Tibial artery (tissue), 4 donors: ENCODE measurements at places on chromosomes 12 and 14.
A peak's percentile ranks its signal among the peaks of the same experiment; 100 is the strongest.

GRCh38 chr14:36451310-36452065 lies 68.5 kb downstream of the NKX2-1 start:
- DNase-seq: no peak

DNA sequence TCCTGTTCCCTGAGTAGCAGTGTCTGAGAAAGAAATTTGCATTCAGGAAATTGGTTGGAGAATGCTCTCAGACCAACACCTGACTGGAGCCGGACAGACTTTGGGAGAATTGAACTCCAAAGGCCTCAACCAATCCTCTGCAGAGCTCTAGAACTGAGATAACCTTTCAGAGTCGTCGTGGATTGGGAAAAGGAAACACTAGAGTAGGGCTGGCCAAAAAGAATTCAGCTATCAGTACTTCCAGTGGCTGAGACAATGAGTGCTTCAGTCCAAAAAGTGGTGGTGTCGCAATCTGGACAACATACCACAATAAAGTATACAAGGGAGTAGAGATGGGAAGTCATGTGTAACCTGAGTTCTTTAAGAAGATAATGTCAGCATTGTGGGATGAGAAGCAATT lies 377.1 kb downstream of the SLC16A7 start:
- DNase-seq: no peak

- peak; percentile 67 for DNase-seq
These were observed 57.1 kb downstream of the ATG14 start for GRCh38 chr14:55354500-55354899.

- DNase-seq: no peak
These were observed 64.5 kb downstream of the R3HDM2 start for GRCh38 chr12:57366315-57366714.

GRCh38 chr14:20794644-20795369 lies 7.8 kb downstream of the RNASE1 start:
- no peak for DNase-seq

DNA sequence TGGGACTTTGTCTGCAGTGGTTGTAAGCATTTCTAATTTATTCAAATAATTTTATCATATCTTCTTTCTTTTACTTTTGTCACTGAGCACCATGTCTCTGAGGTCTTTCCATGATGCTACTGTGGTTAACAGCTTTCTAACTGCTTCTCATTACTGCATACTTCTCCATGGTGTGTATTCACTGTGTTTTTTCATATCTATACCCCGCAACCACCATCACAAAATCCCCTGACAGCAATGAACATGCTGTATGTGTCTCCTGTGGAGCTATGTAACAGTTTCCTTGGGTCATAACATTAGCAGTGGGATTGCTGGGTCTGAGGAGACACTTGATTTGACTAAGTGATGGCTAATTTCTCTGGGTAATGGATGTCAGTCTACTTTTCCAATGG lies 29.2 kb upstream of the CHST11 start:
- DNase-seq: no peak

DNA sequence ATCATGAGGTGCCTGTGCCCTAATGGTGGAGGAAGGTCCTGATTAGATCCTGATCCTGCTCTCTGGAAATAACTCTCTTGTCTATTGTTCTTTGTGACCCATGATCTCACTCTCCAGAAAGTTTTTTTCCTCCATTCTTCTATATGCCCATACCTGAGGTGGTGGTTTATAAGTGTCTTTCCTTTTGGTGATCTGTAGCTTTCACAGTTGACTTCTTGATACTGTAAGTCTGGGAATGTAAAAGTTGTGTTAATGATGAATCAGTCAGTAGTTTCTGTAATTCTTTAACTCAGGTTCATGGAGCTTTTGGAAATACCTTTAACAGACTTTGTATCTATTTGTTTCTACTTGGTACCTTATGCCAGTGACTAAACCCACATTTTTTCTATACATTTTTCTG lies 444.0 kb upstream of the FLRT2 start:
- DNase-seq: no peak

DNA sequence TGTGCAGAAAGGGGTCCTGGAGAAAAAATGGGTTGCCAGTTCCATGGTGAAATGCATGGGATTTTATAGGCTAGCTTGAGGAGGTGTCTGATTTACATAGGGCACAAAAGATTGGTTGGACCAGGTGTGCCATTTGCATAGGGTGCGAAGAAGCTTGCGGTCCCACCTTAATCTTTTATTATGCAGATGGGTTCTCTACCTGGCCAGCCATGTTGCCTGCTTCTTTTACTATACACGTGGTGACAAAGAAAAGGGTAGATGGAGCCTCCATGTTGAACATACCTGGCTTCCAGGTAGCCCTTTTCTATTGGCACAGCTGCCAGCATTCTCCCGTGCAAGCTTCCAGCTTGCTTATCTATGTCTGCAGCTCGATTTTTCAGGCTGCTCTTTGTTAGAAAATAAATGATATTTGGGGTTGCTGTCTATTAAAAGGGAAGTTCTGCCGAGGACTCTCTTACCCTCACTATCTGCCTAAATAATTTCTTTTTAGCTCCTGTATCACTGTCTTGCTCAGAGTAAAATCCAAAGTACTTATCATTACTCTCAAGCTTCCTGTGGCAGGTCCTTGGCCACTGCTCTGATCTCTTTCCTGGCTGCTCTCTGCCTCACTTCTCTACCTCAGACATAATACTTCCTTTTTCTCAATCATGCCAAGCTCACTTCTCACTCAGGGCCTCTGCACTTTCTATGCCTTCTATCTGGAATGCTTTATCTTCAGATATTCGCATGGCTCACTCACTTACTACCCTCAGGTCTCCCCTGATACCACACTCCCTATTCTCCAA lies 216.0 kb upstream of the DAAM1 start:
- DNase-seq: no peak

- peak; percentile 72 for DNase-seq
These were observed 21.5 kb upstream of the GNS start for GRCh38 chr12:64780531-64781279.

- no peak for DNase-seq
These were observed 103.9 kb downstream of the ALG10 start for GRCh38 chr12:34126239-34126641.

- no peak for DNase-seq
These were observed 115.7 kb downstream of the BEGAIN start for GRCh38 chr14:100471441-100472093.

DNA sequence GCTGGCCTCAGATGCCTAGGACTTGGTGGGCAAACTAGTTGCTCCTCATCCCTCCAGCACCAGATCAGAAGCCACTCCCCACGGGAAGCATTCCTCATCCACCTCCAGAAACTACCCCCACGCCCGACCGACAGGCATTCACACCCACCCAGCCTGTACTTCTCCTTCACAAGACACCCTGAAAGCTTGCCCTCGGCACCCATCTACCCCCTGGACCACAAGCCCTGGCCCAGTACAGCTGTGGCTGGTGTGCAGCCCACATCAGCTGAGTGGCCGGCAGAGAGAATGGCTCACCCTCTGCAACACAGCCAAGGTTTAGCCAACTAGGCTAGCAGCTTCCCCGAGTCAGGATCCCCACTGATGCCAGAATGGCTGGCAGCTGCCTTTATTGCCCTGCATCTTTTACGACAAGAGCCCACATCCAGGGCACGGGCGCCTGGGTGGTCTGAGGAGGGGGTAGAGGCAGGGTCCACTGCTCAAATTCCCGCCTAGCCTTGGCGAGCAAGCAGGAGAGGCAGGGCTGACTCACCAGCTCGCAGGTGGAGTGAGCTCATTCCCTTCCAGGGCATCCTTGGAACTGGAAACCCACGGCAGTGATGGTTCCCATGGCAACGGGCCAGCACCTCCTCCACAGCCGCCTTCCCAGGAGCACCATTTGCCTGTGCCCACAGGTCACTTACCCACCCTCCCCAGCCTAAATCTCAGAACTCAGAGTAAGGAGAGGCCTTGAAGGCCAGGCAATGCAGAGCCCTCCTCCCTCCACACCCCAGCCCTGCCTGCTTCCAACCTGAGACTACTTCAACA lies 17.1 kb downstream of the ACTN1 start:
- DNase-seq: peak; percentile 84

- no peak for DNase-seq
These were observed 26.6 kb downstream of the PPP2R5C start for GRCh38 chr14:101788016-101788635.

DNA sequence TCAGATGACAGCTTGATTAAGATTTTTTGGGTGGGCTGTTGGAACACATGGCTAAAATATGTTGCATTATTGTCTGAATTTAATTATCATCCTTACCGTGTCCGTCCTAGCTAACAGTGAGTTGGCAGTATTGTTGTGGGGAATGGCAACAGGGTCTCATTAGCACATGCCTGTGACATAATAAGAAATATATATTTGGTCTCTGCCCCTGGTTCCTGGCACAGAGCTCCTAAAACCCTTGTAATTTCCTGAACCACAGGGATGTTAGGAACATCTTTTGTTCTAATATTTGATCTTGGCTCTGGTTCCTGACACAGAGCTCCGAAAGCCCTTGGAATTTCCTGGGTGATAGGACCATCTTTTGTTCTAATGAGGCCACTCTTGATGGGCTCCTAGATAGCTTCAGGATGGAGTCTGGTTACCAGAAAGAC lies 76.0 kb downstream of the SYNE2 start:
- no peak for DNase-seq

- no peak for DNase-seq
These were observed 424.2 kb downstream of the NOVA1 start for GRCh38 chr14:26173581-26174110.

DNA sequence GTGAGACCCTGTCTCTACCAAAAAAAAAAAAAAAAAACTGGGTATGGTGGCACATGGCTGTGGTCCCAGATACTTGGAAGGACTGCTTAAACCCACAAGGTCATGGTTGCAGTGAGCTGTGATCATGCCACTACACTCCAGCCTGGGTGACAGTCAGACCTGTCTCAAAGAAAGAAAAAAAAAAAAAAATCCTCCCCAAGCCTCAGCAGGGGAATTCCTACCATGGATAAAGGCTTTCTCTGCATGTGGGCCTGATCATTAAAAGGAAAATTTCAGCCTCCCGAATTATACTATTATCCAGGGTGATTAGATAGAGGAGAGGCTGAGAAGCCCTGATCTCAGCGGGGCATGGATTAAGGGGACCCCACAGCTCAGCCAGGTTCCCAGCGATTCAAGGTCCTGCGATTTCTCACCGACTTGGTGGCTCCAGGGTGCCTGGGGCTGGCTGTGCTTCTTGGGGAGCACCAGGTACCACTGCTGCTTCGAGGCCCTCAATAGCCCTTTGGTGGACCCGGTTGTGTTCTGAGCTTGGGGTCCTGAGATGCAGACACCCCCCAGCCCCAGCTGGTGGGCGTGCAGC lies 5.6 kb downstream of the SH2B3 start:
- DNase-seq: no peak

GRCh38 chr12:49260166-49260565 lies 4.7 kb upstream of the TUBA1C start:
- no peak for DNase-seq

DNA sequence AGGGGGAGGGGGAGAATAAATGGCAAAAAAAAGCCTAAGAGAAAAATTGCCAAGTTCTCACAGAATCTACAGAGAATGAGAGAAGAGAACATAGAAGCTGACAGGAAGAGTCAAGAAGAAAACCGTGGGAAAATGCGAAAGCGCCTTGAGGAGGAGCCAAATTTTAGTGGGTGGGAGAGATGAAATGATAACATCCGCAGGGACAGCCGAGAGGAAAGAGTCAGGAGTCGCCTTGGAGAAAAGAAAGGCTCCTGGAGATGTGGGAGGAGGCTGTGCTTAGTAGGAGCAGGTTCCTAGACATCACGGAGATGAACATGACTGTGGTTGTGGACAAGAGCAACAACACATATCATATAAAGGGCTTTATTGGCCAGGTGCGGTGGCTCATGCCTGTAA lies 49.4 kb downstream of the PHLDA1 start:
- DNase-seq: no peak

- no peak for DNase-seq
These were observed at the start of gene RFX4 for GRCh38 chr12:106582641-106583230. Gene RFX4, plus strand, starts transcription at chr12:106583004. Its CDS starts 317 bp downstream, at chr12:106583321.

- no peak for DNase-seq
These were observed 92.3 kb downstream of the DERA start for GRCh38 chr12:16003460-16003859.

GRCh38 chr12:1915082-1915968 lies 3.1 kb downstream of the CACNA2D4 start:
- DNase-seq: peak; percentile 54

- no peak for DNase-seq
These were observed 248.8 kb downstream of the ANO6 start for GRCh38 chr12:45464699-45465098.

DNA sequence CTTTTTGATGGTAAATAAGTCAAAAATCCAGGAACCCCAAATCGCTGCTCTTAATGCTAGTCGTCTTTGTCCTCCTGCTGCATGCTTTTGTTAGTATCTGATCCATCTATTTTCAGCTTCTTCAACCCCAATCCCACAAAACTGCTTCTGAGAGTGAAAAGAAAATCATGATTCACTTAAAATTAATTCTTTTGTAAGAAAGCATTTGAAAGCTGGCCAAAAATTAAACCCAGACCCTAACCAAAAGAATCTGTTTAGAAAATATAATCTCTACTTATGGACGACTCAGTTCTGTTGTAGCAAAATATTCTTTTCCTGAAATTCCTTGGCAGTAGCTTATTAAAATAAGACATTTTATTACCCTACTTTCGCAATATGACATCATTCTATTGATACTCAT lies 443.6 kb upstream of the SYT1 start:
- no peak for DNase-seq

GRCh38 chr14:38280081-38280480 lies 24.2 kb upstream of the CLEC14A start:
- no peak for DNase-seq

DNA sequence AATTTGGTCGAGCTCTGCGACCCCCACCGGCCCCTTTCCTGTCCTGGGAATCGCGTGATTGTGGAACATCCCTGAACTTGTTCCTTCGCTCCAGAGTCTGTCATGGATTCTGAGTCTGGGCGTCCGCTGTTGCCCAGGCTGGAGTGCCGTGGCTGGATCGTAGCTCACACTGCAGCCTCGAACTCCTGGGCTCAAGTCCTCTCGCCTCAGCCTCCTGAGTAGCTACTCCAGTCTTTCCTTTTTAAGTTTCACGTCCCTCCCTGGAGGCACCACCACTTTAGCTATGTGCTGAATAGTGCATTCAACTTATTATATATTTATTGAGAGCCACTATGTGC lies 698 bp downstream of the ACOT6 start:
- DNase-seq: no peak

GRCh38 chr14:105851716-105852377 lies 325.5 kb downstream of the TMEM121 start:
- DNase-seq: peak; percentile 11

GRCh38 chr12:63212316-63212715 lies 61.3 kb upstream of the AVPR1A start:
- DNase-seq: no peak

- DNase-seq: no peak
These were observed 25.9 kb downstream of the NOC4L start for GRCh38 chr12:132170094-132170636.

DNA sequence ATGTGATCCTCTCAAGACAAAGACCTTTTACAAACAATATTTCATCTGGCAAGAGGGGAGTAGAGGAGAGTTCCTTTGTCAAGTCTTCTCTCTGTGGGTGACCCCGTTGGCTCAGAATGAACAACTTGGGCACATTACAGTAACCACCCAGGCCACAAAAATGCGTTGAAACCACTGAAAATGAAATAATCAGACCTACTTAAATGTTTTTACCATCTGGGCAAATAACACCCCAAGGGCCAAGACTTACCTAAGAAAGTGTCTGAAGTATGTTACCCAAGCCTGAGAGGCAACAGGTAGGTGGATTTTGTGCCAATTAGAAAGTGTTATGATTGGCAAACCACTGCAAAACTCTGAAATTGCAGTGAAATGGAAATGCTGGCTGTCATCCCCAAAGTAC lies 1.3 kb downstream of the TC2N start:
- DNase-seq: no peak

- DNase-seq: no peak
These were observed 15.0 kb downstream of the CCDC85C start for GRCh38 chr14:99589031-99589441.

- DNase-seq: no peak
These were observed 308.7 kb downstream of the RPAP3 start for GRCh38 chr12:47396902-47397663.
